Activated T-helper 2 cell treated with anti-CD3 and anti-CD28 coated beads, Interferon-gamma antibody, Interleukin-2, Interleukin-4, amounts not matched to agents 10 μg/mL and 5 μg/mL and 100 μg/mL, durations not matched to agents 14 hours and 24 hours and 36 hours (primary cell): ENCODE measurements at places on chromosomes 4 and X. TPM values are rescaled to one million over a fixed set of nuclear protein-coding genes. Genes with fewer than 3 reads are reported as not detected.

DNA sequence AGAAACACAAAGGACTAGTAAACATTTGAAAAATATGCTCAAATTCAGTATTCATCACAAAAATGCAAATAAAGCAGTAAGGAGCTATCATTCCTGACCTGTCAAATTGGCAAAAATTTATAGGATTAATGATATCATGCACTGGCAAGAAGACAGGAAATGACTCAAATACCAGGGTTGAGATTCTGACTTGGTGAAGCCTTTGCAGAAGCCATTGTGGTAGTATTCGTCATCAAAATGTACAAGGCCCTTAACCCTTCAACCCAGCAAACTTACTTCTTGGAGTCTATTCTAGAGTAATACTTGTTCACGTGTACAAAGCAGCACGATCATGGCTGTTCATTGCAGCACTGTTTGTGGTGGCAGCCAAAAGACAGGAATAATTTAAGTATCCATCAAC is 132.4 kb downstream of the ENOX2 start:
- H3K27ac ChIP-seq = no peak overlapping the region
- DNase-seq = no peak
- H3K4me1 ChIP-seq = peaks cover 19% of the 10 kb centered on the region
- no peak overlapping the region for H3K4me3 ChIP-seq

GRCh38 chr4:54567327-54567726 is 90.4 kb upstream of the KIT start:
- no peaks in the 10 kb centered on the region for H3K36me3 ChIP-seq
- H3K27me3 ChIP-seq = no peaks in the 10 kb centered on the region
- H3K4me1 ChIP-seq = no peaks in the 10 kb centered on the region
- no peak overlapping the region for H3K27ac ChIP-seq

GRCh38 chrX:136827026-136827425 is 46.3 kb upstream of the ARHGEF6 start:
- peaks cover 57% of the 10 kb centered on the region for H3K36me3 ChIP-seq
- no peak overlapping the region for H3K4me3 ChIP-seq
- no peak overlapping the region for H3K27ac ChIP-seq
- no peaks in the 10 kb centered on the region for H3K27me3 ChIP-seq
- no peak for DNase-seq

DNA sequence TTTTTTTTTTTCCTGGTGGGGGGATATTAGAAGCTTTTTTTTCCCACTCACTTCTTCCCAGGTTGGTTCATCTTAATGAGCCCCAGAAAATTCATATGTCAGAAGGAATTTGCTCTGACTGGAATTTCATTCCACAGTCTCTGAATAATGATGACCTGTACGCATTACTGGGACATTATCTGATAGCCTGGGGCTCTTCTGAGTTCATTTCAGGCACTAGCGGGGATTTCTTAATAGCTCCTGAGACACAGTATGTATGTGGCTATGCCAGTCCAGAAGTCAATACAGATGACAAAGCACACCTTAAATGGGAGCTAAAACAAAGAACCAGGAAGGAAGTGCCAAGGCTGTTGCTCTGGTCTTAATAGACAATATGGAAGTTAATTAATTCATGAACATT is 295.2 kb upstream of the IGFBP7 start:
- no peaks in the 10 kb centered on the region for H3K36me3 ChIP-seq
- H3K27ac ChIP-seq = no peak overlapping the region
- no peaks in the 10 kb centered on the region for H3K27me3 ChIP-seq
- H3K4me1 ChIP-seq = no peaks in the 10 kb centered on the region
- no peak overlapping the region for H3K4me3 ChIP-seq

GRCh38 chrX:21524008-21524407 is 134.1 kb downstream of the KLHL34 start:
- no peaks in the 10 kb centered on the region for H3K36me3 ChIP-seq
- H3K4me1 ChIP-seq = no peaks in the 10 kb centered on the region
- DNase-seq = no peak
- H3K4me3 ChIP-seq = no peak overlapping the region
- H3K27me3 ChIP-seq = no peaks in the 10 kb centered on the region

DNA sequence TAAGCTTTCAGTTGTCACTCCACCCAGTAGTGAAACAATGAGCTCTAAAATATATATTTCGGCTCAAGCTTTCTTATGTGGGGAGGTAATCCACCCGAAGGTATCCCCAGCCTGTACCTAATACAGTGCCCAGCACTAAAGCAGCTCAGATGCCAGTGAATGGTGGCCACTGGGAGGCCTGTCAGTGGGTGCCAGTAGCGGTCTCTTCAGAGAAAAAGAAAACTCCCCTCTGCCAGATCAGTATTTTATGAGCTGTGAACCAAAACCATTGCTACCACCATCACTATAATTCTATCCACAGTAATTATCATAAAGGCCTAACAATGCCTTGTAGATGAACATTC is 835 bp upstream of the NFKB1 start:
- H3K36me3 ChIP-seq = peaks cover 35% of the 10 kb centered on the region
- no peaks in the 10 kb centered on the region for H3K27me3 ChIP-seq
- no peak for DNase-seq
- H3K4me3 ChIP-seq = peak overlapping the region; percentile 80

- H3K36me3 ChIP-seq = no peaks in the 10 kb centered on the region
- H3K27me3 ChIP-seq = no peaks in the 10 kb centered on the region
- DNase-seq = no peak
- H3K4me1 ChIP-seq = no peaks in the 10 kb centered on the region
Measured at GRCh38 chr4:169071747-169072146, 61.7 kb upstream of the CBR4 start.

GRCh38 chr4:15757054-15757453 is 21.1 kb upstream of the CD38 start:
- no peaks in the 10 kb centered on the region for H3K27me3 ChIP-seq
- DNase-seq = no peak
- peaks cover 3% of the 10 kb centered on the region for H3K36me3 ChIP-seq

GRCh38 chr4:185031611-185032010 is 13.3 kb downstream of the HELT start:
- no peaks in the 10 kb centered on the region for H3K4me1 ChIP-seq
- peaks cover 58% of the 10 kb centered on the region for H3K27me3 ChIP-seq
- H3K36me3 ChIP-seq = no peaks in the 10 kb centered on the region
- no peak for DNase-seq
- no peak overlapping the region for H3K27ac ChIP-seq

Gene NEIL3
- 18.2 and 18.5 TPM in 2 replicates for total RNA-seq

Gene TECRL
- total RNA-seq = not detected in 2 replicates

Gene TAF7L
- total RNA-seq = 0.11 TPM in 2 replicates

Gene CDS1
- total RNA-seq = not detected in 2 replicates

Gene TACR3
- total RNA-seq = not detected in 2 replicates

Gene PITX2
- not detected in 2 replicates for total RNA-seq

Gene FAT1
- total RNA-seq = 0.05 TPM in 2 replicates

Gene UGT2B15
- total RNA-seq = not detected in 2 replicates

Gene AMOT
- total RNA-seq = 1.7 TPM in 2 replicates
